ENCODE measurements at places on chromosomes 7 and 10. TPM values are rescaled to one million over a fixed set of nuclear protein-coding genes. Genes with fewer than 3 reads are reported as not detected.

The GNGT1 gene
- total RNA-seq: not detected

The GRM3 gene
- 1.9 TPM for total RNA-seq

The NRCAM gene
- total RNA-seq: 6.8 TPM

The NAT16 gene
- total RNA-seq: not detected

The PRLHR gene
- not detected for total RNA-seq

The LRRD1 gene
- total RNA-seq: 0.08 TPM

The ZKSCAN5 gene
- 13.4 TPM for total RNA-seq

The CLCN1 gene
- total RNA-seq: 0.23 TPM

The ADAM22 gene
- 17.6 TPM for total RNA-seq

The RAMP3 gene
- total RNA-seq: 0.35 TPM

The HDAC9 gene
- total RNA-seq: 11.0 TPM

The EBLN1 gene
- not detected for total RNA-seq

The RBP4 gene
- total RNA-seq: 0.23 TPM

The UBE2D4 gene
- total RNA-seq: 8.4 TPM

The CFAP58 gene
- 0.63 TPM for total RNA-seq

The CLDN3 gene
- 24.1 TPM for total RNA-seq

Measured in GM23338 (cell line).